ENCODE measurements at places on chromosomes 11 and 22.

- no peak for DNase-seq
Measured at GRCh38 chr11:107924306-107924705, 3.9 kb upstream of the RAB39A start.

- DNase-seq = no peak
Measured at GRCh38 chr11:81907996-81908395, 825.7 kb downstream of the FAM181B start.

DNA sequence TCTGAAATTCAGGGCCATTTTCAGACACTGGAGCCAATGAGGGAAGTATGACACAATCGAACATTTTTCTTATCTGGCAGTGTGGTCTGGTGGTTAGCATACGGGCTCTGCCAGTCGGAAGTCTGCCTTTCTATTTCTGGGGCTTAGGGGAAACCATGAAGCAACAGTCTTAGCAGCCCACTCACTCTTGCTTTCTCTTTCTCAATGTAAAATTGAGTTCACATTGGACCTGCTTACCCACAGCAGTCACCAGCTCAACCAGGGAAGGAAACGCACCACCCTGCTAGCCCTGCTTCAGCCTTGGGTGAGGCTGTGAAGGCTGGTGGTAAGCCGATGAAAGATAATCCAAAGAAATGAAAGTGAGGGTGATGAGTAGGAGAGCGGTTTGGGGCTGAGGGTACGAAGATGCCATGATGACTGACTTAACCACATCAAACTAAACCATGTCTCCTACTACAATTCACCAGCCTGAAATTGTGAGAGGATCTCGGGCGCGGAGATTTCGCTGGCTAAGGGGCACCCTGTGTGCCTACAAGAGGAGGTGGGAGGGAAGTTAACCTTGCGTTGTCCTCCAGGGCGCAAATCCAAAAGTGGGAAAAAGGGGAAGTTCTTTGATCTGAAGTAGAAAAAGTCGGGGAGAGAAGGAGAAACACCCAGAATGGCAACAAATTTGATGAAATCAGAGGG, 2.0 kb upstream of the LMO2 start:
- peak; percentile 85 for DNase-seq

DNA sequence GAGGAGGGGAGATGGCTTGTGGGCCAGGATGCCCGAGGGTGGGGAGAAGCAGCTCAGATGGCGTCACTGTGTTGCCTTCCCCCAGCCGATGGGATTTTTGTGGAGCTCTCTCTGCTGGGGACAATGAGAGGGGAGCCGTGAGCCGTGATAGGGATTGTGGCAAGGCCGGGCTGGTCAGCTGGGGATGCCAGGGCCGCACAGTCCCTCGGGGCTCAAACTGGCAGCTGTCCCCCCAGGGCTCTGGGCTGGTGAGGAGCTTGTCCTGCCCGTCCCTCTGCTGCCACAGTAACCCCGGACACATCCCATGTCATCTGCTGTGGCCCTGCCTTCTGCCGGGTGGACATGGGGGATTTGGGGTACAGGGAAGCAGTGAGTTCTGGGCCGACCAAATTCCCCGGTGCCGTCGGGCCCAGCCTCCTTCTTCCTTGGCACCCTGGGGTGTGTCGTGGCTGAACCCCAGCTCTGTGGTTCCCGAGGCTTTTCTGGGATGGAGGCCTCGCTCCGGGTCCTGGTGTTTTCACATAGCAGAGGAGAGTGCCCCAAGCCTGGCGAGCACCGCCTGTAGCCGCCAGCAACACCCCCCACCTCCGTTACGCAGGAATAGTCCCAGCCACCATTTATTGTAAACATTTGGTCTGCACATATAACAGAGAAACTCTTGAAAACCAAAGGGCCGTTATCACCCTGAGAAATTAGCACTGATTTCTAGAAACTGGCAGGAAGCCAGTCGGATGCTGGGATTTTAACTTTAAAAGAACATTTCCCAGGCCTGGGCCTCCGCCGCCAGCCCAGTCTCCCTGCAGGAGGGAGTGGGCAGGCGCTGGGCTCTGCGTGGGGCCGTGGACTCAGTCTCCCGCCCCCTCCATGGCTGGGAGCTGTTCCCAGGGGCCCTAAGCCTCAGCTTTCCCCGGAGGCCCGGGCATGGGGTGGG, 9.9 kb downstream of the BRSK2 start:
- no peak for DNase-seq

- peak; percentile 77 for DNase-seq
Measured at GRCh38 chr11:69918938-69919650, 99.9 kb upstream of the FGF3 start.

- no peak for DNase-seq
Measured at GRCh38 chr11:63146581-63146980, 2.6 kb upstream of the SLC22A24 start.

- DNase-seq = no peak
Measured at GRCh38 chr22:22604326-22605073, 39.9 kb upstream of the GGTLC2 start.

GRCh38 chr22:47232753-47233152, 470.3 kb downstream of the TBC1D22A start:
- no peak for DNase-seq

- no peak for DNase-seq
Measured at GRCh38 chr11:69813839-69814238, 5.4 kb downstream of the FGF3 start.

GRCh38 chr11:92308366-92308765, 83.7 kb downstream of the FAT3 start:
- no peak for DNase-seq

DNA sequence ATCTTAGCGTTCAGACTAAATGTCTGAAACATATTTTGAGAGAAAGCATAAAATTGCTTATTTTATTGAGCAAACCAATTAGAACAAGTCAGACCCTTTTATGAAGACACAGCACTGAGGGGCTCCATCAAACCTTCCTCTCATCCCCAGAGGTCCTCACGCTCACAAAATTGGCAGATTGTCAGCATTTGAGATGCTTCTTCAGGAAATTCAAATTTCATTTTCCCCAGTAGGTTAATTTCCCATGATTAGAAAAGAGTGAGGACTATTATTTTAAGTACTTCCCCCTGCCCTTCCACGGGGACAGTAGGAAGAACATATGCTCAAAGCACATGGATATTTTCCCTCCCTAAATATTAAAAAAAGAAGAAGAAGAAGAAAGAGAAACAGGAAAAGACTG, 851.8 kb downstream of the BRD1 start:
- no peak for DNase-seq

GRCh38 chr11:104275992-104276391, 112.0 kb upstream of the PDGFD start:
- no peak for DNase-seq

- DNase-seq = no peak
Measured at GRCh38 chr11:33907421-33907820, 15.5 kb upstream of the LMO2 start.

DNA sequence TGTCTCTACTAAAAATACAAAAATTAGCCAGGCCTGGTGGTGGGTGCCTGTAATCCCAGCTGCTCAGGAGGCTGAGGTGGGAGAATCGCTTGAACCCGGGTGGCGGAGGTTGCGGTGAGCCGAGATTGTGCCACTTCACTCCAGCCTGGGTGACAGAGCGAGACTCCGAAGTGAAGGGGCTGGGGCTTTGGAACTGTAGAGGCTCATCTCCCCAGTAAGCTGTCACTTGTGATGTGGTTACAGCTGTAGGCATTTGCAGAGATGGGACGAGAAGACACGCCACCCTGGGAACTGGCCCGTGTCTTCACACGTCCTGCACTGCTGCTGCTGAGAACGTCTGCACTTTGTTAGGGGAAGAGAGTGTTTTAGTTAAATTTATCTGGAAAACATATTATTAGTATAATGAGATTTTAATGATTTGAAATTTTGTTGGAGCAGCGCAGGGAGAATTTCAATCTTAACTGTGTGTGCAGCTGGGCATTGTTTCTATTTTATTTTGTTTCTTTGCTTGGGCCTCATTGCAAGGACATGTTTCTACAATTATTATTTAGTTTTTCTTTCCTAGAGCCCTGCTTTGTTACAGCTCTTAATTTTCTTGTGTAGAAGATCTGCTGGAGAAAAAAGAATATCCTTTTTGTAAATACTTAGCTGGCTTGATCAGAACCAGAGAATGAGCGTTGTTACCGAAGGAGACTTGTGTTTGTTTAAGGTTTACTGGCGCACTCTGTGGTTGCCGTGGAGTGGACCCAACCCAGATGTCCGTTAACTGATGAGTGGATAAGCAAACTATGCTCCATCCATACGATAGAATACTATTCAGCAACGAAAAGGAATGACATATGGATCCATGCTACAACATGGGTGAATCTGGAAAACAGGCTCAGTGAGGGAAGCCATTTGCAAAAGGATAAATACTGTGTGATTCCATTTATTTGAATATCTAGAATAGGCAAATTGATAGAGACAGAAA, 18.4 kb downstream of the PARVB start:
- DNase-seq = no peak

- DNase-seq = no peak
Measured at GRCh38 chr11:2122222-2122906, 16.8 kb downstream of the IGF2 start.

DNA sequence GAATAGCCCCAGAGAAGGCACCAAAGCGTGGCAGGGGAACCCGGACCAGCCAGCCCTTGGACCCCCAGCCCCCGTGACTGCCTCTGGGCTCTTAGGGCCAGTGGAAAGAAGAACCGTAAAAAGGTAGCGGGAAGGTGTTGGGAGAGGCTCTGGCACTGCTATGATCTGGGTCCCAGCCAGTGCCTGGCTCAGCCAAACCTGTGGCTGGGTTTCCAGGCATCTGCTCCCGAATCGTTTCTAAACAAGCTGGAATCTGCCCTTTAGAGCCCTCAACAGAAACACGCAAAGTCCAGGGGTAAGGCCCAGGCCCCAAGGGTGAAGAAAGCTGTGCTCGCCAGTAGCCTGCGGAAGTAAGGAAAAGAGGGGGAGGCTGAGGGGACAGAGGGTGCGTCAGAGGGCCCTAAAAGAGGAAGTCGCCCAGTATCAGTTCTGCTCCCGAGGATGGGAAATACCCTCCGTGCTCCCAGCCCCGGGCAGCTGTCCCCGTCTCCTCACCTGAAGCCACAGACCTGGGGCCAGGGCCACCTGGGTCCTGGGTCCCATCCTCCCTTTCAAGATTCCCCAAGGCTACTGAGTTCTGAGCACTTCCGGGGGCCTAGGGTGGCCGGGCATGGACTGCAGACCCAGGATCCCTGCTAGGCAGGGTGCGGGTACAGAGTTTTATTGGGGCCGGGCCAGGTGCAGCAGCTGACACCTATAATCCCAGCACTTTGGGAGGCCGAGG, 24.7 kb downstream of the IL10RA start:
- DNase-seq = no peak

DNA sequence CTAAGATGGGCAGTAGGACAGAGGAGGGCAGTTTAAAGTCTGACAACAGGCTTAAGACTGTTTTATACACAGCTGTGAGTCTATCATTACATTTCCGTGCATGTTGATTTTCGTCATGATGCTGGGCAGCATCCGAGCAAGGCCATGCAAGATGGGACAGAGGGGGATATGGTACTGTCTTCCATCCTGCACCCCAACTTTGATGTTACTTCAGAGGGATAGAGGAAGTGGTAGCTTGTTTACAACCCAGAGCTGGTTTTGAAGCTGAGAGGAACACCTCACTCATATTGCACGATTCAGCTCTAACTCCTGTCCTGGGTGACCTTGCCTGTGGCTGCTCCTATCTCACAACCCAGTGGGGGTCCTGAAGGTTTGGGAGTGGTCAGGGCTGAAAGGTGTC, 3.0 kb upstream of the SORL1 start:
- DNase-seq = no peak

- DNase-seq = no peak
Measured at GRCh38 chr22:19996694-19997384, 19.8 kb downstream of the ARVCF start.

GRCh38 chr11:59197991-59198390, 14.7 kb downstream of the MPEG1 start:
- no peak for DNase-seq

DNA sequence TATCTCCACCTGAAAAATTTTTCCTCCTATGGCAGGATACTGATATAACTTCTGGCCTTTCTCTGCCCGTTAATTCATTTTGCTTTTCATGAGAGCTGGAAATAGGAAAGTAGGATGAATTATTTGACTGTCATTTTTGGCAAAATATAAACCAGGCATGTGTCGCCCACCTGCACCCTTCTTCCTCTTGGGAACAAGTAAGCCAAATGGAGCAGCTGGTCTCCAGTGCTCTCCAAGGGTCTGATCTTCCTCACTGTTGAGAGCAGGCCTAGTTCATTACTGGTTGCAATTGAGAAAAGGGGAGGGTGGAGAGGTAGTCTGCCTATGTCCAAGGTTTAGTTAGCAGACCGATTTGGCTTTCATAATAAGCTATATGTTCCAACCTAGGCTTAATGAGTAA, 582.2 kb downstream of the DLG2 start:
- DNase-seq = no peak

GRCh38 chr11:19768815-19769214, 56.2 kb downstream of the NAV2 start:
- DNase-seq = no peak

DNA sequence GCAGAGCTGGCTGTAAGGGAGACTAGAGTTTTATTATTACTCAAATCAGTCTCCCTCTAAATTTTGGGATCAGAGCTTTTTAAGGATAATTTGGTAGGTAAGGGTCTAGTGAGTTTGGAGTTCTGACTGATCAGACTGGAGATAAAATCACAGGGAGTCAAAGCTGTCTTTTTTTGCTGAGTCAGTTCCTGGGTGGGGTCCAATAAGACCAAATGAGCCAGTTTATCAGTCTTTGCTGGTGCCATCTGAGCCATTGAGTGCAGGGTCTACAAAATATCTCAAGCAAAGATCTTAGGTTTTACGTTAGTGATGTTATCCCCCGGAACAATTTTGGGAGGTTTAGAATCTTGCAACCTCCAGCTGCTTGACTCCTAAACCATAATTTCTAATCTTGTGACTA, 935.1 kb upstream of the RAG2 start:
- no peak for DNase-seq

DNA sequence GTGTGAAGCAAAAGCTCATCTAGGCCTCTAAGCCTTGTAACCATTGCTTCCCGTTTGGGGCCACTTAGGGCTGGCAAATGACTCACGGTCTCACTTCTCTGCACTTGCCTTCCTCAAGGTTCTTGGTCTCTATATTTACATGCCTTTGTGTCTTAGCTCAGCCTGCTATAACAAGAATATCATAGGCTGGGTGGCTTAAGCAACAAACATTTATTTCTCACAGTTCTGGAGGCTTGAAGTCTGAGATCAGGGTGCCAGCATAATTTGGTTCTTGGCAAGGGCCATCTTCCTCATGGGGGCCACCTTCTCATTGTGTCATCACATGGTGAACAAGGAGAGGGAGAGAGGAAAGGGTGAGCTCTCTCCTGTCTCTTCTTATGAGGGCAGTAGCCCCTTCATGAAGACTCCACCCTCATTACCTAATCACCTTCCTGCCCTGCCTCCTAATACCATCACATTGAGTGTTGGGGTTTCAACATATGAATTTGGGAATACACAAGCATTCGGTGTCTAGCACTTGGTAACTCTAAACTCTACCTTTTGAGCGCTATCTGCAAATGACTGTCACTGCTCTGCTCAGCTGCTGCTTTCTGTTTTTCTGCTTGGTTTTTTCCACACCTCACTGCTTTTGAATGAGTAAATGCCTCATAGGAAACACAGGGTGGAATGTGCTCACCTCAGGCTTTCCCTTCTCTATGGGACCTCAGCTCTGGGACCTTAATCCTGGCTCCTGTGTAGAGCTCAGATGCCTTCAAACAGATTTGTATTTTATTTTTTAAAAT, 16.2 kb upstream of the ME3 start:
- DNase-seq = no peak

Data from activated naive CD8-positive, alpha-beta T cell treated with anti-CD3 and anti-CD28 coated beads for 36 hours (primary cell).